T-helper 1 cell (primary cell): ENCODE measurements at places on chromosomes 16 and 17.
A peak's percentile ranks its signal among the peaks of the same experiment; 100 is the strongest.

DNA sequence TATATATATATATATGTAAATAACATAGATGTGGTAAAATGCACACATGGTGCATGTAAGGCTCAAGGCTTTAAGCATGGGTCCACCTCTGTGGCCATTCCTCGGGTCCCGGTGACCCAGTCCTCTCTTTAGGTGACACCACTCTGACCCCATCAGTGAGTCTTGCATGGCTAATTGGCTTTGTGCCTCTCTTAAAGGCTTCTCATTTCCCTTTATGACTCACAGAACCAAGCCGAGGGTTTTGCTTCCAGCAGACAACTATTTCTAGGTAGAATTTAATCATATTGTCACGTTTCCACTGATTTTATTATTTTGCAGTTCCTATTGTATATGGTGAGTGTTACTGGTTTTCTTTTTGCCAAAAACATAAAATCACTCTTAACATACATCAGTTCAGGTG lies 59.7 kb downstream of the PLCG2 start:
- no peak for DNase-seq

- peak; percentile 69 for DNase-seq
These were observed 15.3 kb upstream of the TNS4 start for GRCh38 chr17:40516581-40517285.

GRCh38 chr17:14150619-14151018 lies 81.3 kb downstream of the COX10 start:
- DNase-seq: no peak

GRCh38 chr16:8867216-8867931 lies 1.4 kb downstream of the CARHSP1 start:
- DNase-seq: no peak

DNA sequence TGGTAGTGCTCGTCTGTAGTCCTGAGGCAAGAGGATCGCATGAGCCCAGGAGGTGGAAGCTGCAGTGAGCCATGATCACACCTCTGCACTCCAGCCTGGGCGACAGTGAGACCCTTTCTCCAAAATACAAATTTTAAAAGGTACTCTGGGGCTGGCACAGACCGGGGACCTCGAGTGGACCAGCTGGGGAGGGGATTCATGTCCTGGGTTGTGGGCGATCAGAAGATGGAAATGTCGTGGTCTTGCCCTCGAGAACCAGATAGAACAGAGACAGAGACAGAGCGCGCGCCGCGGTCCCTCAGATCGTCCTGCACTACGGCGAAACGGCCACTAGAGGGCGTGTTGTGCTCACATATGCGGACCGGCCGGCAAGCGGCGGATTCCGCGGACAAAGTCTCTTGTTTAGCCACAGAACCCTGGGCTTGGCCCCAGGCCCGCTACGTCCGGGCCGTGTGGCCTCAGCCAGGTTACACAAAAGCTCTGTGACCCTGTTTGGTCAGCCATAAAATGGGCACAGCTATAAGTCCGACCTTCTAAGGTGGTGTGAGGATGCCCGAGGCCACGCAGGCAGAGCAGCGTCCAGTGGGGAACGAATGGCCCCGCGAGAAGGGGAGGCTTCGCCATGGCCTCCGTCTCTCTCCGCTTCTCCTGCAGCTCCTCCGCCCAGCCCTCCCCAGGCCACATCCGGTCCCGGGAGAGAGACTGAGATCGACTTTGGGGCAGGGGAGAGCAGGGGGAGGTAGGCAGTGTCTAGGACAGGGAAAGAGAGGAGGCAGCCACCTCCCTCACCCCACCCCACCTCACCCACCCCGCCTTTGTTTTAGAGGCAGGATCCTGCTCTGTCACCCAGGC lies 14.6 kb upstream of the SBK1 start:
- DNase-seq: peak; percentile 74

GRCh38 chr17:47945529-47946508 lies 4.4 kb downstream of the PNPO start:
- DNase-seq: no peak

GRCh38 chr16:31484491-31485171 lies 1.7 kb downstream of the SLC5A2 start:
- DNase-seq: no peak

- DNase-seq: no peak
These were observed 718 bp downstream of the SAT2 start for GRCh38 chr17:7626956-7627249.

DNA sequence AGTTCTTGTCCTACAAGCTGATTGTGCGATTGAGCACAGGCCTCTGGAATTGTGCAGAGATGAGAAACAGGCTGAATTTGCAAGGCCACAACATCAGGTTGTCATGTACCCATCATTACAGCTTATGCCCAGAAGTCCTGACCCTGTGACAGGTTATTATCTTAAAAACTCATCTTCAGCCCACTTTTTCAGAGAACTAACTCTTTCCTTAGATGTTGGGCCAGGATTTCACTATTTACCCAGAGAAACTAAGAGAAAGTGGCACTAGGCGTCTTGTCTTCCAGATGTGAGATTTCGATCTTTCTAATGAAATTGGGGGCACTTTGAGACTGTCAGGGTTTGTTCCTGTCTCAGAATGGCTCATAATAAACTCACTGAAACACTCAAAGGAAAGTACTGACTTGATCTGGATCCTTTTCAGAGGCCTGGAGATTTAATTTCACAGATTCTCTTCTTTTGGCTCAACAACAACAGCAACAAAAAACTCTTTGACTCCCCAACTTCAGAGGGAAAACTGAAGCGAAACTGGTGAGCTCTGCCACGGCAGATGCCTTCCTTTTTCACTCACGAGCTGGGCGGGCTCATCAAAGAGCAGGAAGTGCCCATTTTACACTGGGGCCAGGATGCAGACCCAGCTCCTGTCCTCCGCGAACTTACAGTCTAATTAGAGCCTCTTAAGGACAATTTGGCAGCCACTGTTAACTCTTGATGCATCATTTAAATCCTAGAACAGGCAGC lies 17.7 kb upstream of the SLC12A3 start:
- DNase-seq: no peak

DNA sequence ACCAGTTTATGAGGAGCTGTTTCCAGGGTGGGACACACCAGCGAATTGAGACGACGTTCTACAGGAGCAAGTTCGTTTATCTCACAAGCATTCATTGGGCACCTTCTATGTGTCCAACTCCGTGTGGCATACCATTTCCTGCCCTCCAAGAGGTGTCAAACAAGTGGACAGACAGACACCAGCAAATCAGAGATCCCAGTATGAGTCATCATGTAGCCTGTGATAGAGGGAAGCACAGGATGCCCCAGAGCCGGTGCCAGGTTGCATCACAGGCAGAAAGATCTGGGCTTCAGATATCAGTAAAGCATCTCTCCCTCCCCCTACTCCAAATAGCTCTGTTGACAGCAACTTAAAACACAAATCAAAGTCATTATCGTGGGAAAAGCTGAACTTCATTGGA lies 31.8 kb upstream of the MAF start:
- DNase-seq: no peak

GRCh38 chr17:44132275-44132821 lies 8.9 kb upstream of the HDAC5 start:
- no peak for DNase-seq
